GM12864 (cell line): ENCODE measurements at places on chromosomes 2 and 18.

- DNase-seq: no peak
These were observed 47.5 kb upstream of the SPATS2L start for GRCh38 chr2:200258881-200259576.

DNA sequence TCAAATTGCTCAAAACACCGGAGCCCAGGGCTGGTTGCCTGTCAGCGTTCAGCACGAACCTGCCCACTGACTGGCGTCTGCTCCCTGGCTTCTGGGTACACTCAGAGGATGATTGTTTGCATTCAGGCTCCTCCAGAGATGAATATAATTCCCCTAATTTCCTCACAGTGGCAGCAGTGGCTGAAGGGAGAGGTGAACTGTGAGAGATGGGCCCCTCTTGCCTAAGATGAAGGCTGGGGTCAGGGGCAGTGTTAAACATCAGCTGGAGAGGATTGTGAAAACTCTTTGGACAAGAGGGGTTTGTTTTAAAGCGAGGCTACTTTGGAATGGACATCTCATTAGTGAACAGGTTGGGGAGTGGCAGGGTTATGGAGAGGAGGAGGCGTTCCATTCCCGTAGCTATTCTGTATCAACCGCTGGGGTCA, 31.0 kb downstream of the TCF7L1 start:
- no peak for DNase-seq

- DNase-seq: no peak
These were observed 359.1 kb downstream of the ALK start for GRCh38 chr2:29562319-29562718.

DNA sequence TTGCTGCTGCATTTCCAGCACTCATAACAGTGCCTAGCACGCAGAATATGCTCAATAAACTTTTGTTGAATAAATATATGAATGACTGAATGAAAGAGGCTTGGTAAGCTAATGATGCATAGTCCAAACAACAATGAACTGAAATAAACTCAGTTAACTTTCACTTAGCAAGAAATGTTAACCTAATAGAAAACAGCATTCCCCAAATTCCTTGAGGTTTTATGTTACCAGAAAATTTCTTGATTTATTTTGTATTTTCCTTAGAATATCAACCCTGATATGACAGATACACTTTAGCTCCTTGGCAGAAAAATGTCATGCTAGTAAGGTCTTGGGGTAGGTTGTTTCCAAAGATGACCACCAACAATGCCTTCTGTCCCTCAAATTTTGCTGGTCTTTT, 217.4 kb downstream of the KCNE4 start:
- DNase-seq: no peak

GRCh38 chr2:18440141-18440661, 120.3 kb downstream of the RDH14 start:
- DNase-seq: no peak

DNA sequence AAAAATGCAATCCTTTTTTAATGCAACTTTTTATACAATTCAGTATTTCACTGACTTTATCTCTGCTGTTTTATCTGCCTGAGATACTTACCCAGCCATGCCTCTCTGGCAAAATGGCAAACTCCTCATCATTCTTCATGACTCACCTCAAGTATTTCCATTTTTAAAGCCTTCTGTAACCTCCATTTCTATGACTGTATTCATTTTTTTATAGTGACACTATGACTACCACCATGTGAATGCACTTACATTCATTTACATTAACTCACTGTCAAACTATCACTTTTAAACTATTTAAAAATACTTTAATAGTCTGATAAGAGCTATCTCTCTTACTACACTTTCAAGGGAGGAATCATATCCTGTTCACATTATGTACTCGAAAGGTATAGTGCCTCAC, 99.4 kb upstream of the SCN7A start:
- DNase-seq: no peak

- DNase-seq: no peak
These were observed 308.4 kb upstream of the THUMPD2 start for GRCh38 chr2:40087434-40087833.

DNA sequence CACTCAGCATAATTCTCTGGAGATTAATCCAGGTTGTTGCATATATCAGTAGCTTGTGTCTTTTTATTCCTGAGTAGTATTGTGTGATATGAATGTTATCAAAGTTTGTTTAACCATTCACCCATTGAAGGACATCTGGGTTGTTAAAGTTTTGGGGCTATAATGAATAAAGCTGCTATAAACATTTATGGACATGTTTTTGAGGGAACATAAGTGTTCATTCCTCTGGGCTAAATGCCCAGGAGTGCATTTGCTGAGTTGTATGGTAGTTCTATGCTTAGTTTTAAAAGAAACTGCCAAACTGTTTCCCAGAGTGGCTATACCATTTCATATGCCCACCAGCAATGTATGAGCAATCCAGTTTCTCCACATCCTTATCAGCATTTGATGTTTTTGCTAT, 21.8 kb upstream of the KCNJ13 start:
- DNase-seq: no peak

GRCh38 chr2:203688798-203689197, 17.6 kb upstream of the CD28 start:
- no peak for DNase-seq

DNA sequence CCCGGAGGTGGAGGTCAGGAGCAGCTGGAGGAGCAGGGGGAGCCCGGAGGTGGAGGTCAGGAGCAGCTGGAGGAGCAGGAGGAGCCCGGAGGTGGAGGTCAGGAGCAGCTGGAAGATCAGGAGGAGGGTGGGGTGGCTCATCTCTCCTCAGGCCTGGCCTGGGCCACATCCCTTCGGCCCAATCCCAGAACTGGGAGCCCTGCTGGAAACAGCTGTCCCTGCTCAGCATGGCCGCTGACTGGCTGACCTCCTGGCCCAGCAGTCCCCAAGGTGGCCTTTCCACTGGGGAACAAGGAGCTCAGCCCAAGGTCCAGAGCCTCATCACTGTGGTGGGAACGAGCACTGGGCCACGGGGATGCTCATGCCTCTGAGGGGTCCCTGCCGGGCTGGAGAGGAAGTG, 66.6 kb upstream of the LAPTM4A start:
- DNase-seq: no peak

DNA sequence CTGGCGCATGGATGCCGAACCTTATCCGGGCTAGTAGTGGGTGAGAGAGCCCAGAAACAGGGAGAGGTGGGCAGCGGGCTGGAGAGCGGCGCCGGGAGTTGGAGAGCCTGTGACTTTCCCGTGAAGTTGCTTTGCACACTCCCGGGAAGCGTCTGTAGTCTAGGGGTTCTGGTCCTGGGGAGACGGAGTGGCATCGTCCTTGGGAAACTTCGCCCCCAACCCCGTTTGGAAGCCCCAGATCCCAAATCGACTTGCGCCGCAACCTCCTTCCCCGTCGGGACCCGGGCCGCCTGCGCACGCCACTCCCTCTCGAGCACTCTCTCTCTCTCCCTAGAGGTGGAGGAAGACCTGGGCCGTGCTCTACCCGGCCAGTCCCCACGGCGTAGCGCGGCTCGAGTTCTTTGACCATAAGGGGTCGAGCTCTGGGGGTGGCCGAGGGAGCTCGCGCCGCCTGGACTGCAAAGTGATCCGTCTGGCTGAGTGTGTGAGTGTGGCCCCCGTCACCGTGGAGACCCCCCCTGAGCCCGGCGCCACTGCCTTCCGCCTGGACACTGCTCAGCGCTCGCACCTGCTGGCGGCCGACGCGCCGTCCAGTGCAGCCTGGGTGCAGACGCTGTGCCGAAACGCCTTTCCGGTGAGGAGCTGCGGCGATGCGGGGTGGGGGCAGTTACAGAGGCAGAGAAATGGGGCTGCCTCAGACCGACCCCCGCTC, 456 bp downstream of the DOK1 start:
- DNase-seq: no peak

DNA sequence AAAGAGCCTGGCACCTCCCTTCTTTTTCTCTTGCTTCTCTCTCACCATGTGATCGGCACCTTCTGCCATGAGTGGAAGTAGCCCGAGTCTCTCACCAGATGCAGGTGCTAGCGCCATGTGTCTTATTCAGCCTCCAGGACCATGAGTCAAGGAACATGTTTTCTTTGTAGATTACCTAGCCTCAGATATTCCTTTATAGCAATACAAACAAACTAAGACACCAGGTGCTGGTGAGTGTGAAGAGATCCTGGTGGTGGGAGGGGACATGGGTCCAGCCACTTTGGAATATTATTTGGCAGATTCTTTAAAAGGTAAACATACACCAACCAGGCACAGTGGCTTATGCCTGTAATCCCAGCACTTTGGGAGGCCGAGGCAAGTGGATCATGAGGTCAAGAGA, 5.9 kb upstream of the USP40 start:
- DNase-seq: no peak

GRCh38 chr18:66640431-66640830, 36.5 kb upstream of the CDH19 start:
- no peak for DNase-seq

GRCh38 chr2:130252880-130253645, 54.8 kb upstream of the TUBA3E start:
- DNase-seq: no peak

GRCh38 chr2:239532859-239533258, 132.0 kb upstream of the HDAC4 start:
- no peak for DNase-seq

DNA sequence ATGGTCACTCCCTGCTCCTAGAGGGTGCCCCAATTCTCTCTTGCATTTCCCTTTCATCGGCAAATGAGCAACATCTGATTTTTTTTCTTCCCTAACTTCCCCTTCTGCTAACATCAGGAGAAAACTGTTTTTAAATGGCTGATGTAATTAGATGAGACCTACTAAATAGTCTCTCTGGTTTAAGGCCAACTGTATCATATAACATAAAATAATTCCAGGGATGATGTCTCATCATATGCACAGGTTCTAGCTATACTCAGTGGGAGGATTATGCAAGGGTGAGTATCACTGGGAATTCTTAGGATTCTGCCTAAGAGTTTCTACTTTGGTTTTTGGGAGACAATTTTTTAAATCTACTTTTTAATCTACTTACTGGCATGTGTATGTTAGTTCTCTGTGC, 193.4 kb downstream of the PARD3B start:
- DNase-seq: no peak

DNA sequence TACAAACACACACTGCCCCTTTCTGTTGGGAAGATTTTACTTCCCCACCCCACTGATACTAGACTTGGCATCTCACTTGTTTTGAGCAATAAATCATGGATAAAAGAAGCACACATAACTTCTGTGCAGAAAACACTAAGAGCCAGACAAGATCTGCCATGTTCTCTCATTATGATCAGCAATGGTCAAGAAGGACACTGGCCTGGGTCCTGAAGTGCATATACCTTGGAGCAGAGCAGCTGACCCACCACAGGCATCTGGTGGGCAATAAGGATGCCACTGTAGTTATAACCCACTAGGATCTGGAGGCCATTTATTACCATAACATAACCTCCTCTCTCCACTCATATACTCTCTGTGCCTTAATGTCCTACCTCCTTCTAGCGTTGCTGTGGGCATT, 338.3 kb downstream of the NCKAP5 start:
- no peak for DNase-seq

GRCh38 chr2:145764631-145765030, 1244.7 kb upstream of the ZEB2 start:
- no peak for DNase-seq

- no peak for DNase-seq
These were observed 7.8 kb upstream of the SEMA4C start for GRCh38 chr2:96877631-96878092.

GRCh38 chr2:3500326-3500899, 18.9 kb downstream of the ADI1 start:
- DNase-seq: no peak

GRCh38 chr2:76975752-76976151, 546.4 kb downstream of the LRRTM4 start:
- no peak for DNase-seq
